ENCODE measurements at places on chromosomes 7 and 10. TPM values are rescaled to one million over a fixed set of nuclear protein-coding genes. Genes with fewer than 3 reads are reported as not detected.
A peak's percentile ranks its signal among the peaks of the same experiment; 100 is the strongest.

DNA sequence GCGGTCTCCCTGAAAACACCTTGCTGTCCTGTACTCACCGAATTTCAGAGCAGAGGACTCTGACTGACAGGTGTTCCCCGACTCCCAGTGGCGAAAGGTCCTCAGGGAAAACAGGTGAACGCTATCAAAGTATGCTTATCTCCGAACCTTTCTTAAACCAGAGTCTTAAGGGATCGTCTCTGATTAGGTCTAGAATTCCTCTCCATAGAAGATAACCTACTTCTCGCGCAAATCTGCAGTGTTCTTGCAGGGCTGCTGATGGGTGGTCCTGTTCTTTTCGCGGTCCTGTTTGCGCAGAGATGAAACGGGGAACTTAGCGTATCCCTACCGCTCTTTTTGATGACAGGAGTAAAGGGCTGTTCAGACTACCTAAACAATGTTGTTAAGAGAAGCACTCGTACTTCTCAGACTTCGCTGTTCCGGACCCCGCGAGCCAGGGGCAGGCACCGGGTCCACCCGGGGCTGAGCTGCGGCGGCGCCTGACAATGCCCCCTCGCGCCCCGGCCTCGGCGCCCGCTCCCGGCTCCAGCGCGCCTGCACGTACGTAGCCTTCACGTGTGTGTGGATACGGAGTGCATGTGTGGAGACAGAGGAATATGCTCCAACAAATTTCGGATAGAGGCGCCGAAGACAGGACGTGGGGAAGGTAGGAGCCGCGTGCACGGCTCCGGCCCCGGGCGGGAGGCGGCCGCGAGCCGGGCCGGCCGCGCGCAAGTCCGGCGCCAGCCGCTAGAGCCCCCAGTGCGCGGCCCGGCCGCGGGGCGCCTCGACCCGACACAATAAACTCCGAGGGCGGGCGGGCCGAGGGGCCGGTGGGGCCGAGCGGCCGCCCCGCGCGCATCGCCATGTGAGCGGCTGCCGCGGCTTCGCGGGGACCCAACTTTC is 766 bp upstream of the ZMYND11 start:
- DNase-seq, result no peak

GRCh38 chr10:47038881-47039561 is 127.8 kb downstream of the PTPN20 start:
- no peak for DNase-seq

- DNase-seq, result no peak
Observed at GRCh38 chr10:12675186-12675585, 325.8 kb downstream of the CAMK1D start.

GRCh38 chr7:143346018-143346417 is 16.5 kb downstream of the FAM131B start:
- no peak for DNase-seq

MBL2 gene
- total RNA-seq, result not detected

PRSS37 gene
- total RNA-seq, result not detected

DNA sequence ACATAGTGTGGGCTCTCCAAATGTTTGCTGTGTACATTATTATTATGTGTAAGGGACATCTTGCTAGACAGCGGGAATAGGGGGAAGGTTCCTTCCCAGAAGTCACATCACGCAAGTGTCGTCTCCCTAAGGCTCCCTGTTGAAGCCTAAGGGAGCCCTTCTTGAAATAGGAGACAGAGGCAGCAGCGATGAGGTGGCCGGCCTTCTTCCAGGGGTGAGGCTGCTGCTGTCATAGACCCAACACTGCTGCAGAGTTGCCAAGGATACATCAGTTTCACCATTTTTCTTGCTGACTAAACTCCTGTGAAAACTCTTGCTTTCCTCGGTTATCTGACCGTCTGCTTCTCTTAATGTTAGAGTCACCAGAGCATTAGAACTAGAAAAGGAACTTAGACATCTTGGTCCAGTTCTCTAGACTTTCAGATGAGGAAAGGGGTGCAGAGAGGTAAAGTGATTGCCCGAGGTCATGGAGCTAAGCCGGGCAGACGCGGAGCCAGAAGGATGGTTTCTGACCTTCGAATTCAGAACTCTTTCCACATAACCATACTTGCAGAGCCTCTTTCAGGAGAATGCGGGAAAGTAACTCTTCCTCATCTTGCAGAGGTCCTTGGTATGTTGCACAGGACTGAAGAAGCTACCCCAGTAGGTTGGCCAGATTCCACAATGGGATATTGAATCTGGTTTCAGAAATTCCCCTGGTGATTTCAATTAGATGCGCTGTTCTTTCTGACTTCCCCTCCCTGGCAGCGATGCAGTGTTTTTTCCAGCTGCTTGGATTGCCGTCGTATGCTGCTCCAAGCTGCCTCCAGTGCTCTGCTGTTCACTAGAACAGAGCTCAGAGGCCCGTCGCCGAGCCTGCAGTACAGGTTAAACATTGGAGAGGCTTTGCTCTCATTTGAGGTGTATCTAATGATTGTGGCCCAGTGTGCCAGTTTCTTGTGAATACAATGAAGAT is 217.1 kb downstream of the CAMK1D start:
- peak; percentile 72 for DNase-seq

Data from astrocyte (in vitro differentiated cells and primary cell).